ENCODE measurements at places on chromosomes 5 and 9.

GRCh38 chr5:160470437-160471361, 49.0 kb downstream of the PTTG1 start:
- DNase-seq = no peak

- DNase-seq = peak; percentile 95
These were observed 31.8 kb downstream of the MAP1B start for GRCh38 chr5:72138943-72139521.

DNA sequence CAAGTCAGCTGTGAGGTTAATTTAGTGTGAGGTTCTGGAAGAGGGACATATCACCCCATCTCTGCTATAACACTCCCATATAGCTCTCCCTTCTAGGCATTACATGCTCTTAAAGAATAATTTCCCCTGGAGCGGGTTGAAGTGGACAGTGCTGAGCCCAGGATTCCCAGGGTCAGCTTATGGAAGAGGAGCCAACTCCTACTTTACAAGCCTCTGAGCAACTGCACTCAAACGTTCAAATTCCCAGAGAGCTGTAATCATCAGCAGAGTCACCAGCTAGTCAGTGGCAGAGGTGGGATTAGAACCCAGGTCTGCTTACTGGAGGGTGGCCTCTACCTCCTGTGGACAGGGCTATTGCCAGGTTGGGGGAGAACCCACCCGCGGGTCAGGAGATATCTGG, 1.4 kb downstream of the NEURL1B start:
- DNase-seq = no peak

GRCh38 chr5:33210978-33211377, 229.8 kb upstream of the TARS1 start:
- no peak for DNase-seq

DNA sequence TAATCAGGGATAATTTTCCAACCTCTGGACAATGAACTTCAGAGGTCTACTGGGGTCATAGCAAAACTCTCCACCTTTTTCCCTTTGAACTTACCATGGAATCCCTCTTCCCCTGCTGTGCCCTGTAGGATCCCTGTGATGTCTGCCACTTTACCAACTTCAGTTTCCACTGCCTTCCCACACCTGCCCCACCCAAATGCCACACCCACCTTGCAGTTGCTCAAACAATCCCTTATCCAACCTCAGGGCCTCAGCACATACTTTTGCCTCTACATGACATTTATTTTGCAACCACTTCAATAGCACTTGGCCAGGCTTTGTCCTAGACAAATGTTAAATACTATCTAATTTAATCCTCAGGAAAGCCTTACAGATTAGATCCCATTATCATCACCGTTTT, 463.7 kb upstream of the WWC1 start:
- DNase-seq = no peak

DNA sequence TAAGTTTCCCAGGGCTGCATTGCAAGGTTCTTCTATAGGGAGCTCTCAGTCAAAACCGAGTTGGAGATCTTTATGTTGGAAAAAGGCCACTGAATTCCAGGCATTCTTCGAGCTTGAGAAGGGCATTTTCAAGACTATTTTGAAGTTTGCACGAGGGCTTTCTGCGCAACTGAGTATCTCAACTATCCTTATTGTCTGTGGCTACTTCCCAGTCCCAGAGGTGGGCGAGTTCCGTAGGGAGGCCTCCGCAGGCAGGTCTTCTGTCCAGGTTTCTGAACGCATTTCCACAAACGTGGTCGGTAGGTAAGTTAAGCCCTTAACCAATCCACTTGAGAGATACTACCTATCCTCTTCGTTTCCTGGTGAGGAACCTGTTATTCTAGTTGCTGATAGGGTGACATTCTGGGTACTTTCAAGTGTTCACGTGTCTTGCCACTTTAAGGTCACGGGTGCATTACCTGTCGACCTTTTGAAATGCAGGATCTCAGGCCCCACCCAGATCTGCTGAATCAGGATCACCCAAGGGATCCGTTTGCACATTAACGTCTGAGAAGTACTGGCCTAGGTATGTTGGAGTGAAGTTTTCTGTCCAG, 51.4 kb upstream of the TJP2 start:
- peak; percentile 63 for DNase-seq

GRCh38 chr5:14206028-14206725, 63.0 kb downstream of the TRIO start:
- DNase-seq = no peak

- no peak for DNase-seq
These were observed 4.0 kb downstream of the GADD45G start for GRCh38 chr9:89608641-89609335.

DNA sequence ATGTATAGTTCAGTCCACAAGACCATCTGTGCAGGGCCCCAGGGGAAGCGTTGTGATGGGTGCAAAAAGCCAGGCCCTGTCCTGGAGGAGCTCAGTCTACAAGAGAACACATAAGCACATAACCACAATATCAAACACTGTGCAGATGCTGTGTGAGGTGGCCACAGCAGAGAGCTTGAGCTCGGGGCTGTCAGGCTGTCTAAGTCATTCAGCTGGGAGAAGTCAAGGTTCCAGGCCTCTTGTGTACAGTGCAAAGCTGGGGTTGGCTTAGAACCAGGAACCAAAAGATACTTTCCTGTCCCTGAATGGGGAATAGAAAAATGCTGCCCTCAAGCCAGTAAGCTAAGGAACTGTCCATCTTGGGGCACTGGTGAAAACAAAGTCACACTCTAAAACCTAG, 75.0 kb downstream of the PRDM6 start:
- no peak for DNase-seq

- peak; percentile 35 for DNase-seq
These were observed 2.3 kb downstream of the HAPLN1 start for GRCh38 chr5:83718195-83718825.

DNA sequence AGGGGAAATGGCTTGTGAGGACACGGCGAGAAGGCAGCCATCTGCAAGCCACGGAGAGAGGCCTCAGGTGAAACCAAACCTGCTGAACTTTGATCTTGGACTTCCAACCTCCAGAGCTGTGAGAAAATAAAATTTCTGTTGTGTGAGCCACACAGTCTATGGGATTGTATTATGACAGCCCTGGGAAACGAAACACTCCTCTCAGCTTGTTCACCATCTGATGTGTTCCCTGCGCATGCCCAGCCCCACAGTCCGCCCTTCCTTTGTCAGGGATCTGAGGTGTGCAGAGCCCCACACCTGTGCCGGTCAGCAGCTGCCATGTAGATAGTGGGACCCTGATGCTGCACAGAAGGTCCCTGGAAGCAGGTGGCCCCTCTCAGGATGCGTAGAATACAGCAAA, 34.1 kb downstream of the PLPP7 start:
- DNase-seq = no peak

GRCh38 chr9:120974921-120975320, 48.3 kb upstream of the TRAF1 start:
- DNase-seq = no peak

GRCh38 chr9:95499847-95500246, 16.9 kb downstream of the PTCH1 start:
- DNase-seq = no peak

- DNase-seq = no peak
These were observed 6.0 kb downstream of the SLC46A2 start for GRCh38 chr9:112884721-112885120.

GRCh38 chr9:95484225-95484624, 32.5 kb downstream of the PTCH1 start:
- DNase-seq = no peak

- no peak for DNase-seq
These were observed 652 bp upstream of the TMEM161B start for GRCh38 chr5:88269222-88269771.

GRCh38 chr9:125126019-125126746, 17.1 kb downstream of the SCAI start:
- peak; percentile 98 for DNase-seq

GRCh38 chr5:2754581-2755075, 3.2 kb upstream of the IRX2 start:
- no peak for DNase-seq

DNA sequence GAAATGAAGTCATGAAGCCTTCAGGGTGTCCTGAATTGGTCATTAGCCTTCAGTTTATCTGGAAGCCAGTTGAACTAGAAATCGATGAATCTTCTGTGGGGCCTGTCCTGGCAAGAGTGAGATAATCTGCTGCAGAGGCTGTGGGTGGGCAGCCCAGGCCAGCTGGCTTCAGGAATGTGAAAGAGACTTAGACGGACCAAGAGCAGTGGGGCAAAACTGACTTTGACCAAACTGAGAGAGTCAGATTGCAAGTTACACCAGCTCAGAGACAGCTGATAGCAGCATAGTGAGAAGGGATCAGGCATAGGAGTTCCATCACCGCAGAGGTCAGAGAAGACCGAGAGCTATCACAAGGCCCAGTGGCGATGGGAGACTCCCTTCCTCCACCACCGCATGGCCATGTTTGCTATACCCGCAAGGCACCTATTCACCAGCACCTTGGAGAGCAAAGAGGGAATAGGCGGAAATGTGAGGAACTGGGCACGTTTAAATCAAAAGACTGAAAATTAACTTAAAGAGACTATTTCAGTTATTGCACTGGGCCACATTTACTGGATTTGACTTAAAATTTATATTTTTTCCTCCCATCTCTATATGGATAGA, 50.0 kb upstream of the GLIS3 start:
- DNase-seq = no peak

- peak; percentile 30 for DNase-seq
These were observed 32.6 kb upstream of the ANXA1 start for GRCh38 chr9:73118898-73119554.

DNA sequence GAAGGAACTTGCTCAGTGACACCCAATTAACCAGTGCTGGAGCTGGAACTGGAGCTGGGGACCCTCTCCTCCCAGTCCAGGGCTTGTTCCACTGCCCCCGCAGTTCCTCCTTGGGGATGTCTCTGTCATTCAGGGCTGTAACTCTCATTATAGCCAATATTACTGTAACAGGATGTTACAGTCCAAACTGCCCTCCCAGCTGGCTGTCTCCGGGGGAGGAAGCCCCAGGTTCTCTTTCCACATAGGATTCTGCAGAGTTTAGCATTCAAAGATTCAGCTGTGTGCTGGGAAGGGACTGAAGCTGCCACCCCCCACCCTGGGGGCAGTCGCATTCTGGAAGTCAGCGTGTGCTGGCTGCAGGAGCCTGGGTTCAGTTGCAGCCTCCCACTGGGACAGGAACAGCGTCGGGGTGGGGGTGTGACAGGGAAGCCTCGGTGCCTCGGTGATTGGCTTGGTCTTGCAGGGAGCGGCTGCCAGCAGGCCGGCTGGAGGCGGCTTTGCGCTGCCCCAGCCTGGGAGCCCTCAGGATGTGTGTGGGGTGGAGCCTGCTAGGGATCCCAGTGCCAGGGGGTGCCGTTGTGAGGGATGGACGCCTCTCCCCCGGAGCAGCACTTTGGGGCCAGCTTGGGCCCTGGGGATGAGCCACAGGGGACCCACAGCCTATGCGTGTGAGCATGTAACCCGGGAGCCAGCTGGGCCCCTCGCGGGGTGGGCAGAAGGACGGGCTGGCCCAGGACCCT, 101.1 kb downstream of the RGS3 start:
- DNase-seq = peak; percentile 83

DNA sequence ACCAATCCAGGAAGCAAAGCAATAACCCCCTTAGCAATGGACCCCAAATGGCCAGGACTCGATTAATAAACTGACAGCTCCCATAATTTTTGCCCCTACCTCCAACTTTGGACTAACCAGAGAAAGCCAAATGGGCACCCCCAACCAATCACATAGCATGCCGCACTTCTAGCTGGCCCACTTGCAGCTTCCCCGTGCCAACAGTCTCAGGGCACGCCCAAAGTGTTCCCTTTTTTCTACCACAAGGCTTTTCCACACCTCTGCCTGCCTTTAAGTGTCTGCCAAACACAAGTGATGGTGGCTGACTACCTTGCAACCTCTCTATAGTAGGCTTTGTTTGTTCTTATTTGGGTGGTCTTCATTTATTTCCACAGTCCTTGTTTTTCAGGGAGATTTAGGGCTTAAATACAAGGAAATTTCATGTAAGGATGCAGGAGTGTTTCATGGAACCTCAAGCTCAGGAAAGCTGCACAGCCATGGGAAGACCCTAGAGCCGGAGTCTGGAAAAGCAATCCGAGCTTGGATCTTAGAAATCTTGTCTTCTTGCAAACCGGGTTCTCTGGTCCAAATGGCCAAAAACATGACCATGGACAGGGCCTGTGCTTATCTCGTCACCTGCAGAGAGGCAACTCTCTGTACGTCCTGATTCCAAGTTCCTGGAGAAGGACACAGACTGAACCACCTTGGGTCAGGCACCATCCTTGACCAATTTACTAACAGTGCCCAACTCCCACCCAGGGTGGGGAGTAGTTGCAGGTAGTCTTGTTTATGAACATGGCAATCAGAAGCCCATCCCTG, 89.2 kb downstream of the THBS4 start:
- no peak for DNase-seq

DNA sequence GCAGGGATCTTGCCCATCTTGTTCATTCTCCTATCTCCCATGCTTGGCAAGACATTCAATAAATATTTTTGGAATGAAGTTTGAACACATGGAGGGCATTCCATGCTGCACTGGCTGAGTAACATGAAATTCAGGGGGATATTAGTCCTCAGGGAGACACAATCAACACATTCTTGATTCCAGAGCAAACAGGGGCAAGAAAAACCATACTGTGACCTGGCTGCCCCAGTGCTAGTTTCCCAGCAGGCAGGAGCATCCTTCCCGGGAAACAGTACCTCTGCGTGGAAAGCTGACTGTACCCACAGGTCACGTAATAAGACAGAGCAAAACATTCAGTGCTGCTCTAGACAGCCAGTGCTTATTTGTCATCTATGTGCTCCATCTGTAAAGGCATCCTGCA, 66.3 kb upstream of the SPOCK1 start:
- peak; percentile 79 for DNase-seq

- no peak for DNase-seq
These were observed 113.0 kb downstream of the SMARCA2 start for GRCh38 chr9:2128141-2128540.

DNA sequence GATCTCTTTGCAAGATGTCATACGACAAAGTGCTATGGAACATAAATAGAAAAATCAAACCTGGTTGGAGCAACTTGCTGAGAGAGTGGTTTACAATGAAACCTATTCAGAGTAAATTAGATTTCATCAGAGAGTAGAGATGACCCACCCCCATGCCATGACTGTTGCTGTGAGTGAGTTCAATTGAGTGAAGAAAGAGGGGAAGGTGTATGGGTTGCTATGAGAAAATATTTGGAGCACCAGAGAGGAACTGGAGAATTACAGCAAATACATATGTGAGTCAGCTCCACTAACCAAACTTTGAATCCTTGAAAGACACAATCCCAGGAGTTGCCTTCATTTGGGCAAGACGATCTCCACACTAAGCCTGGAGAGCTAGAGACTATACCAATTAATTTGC, 217.2 kb downstream of the RFX3 start:
- DNase-seq = no peak

GRCh38 chr5:128422612-128423011, 115.4 kb downstream of the FBN2 start:
- DNase-seq = no peak

DNA sequence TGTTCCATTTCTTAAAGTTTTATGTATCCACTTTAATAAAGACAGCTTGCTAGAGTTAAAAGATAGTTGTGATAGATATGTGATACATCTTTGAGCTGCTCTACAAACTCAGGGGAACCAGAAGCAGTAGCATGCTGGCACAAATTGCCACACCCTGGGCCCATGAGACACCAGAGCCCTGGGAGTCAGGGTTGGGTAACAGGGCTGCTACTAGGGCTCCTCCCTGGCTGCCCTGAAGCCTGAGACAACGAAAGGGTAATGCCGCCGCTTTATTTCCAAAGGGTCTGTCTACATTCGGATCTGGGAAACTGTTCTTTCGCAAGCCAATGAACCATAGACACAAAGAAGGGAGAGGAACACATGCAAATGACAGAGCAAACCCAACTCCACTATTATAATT, 29.2 kb downstream of the PTPN3 start:
- DNase-seq = no peak

- DNase-seq = no peak
These were observed 656.3 kb downstream of the PRELID2 start for GRCh38 chr5:145178641-145179523.

- no peak for DNase-seq
These were observed 40.2 kb downstream of the UNC5A start for GRCh38 chr5:176850371-176851245.
